GM12864 (cell line): ENCODE measurements at places on chromosomes 5 and 9.

DNA sequence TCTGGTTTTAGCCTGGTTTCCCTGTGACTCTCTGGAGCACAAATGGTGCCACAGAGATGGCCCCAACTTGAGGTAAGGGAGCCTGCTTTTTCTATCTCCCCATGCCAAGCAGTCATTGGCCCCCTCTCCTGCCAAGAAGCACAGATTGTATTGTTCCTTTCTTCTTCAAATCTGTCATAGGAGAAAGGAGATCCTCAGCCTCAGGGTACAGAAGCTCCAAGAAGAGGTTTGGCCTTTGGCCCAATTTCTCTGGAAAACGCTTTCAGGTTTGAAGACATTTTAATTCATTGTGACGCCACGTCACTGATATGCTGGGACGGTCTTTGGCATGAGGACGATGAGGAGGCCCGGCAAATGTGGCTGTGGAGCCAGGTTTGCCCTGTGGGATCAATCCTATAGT is 29.2 kb upstream of the PANK3 start:
- no peak for DNase-seq

GRCh38 chr5:164742025-164742424 is 1236.6 kb downstream of the MAT2B start:
- DNase-seq: no peak

DNA sequence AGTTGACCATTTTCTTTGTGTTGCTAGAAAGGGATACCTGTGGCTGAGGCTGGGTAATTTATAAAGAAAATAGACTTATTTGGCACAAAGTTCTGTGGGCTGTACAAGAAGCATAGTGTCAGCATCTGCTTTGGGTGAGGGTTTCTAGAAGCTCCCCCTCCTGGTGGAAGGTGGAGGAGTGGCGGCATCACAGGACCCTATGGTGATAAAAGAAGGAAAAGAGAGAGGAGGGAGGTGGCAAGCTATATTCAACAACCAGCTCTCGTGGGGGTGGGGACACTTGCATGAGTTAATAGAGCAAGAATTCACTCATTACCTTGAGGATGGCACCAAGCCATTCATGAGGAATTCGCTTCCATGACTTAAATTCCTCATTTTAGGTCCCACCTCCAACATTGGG is 2041.4 kb upstream of the CDH9 start:
- no peak for DNase-seq

- no peak for DNase-seq
Measured at GRCh38 chr5:113163328-113163727, 186.7 kb downstream of the DCP2 start.

DNA sequence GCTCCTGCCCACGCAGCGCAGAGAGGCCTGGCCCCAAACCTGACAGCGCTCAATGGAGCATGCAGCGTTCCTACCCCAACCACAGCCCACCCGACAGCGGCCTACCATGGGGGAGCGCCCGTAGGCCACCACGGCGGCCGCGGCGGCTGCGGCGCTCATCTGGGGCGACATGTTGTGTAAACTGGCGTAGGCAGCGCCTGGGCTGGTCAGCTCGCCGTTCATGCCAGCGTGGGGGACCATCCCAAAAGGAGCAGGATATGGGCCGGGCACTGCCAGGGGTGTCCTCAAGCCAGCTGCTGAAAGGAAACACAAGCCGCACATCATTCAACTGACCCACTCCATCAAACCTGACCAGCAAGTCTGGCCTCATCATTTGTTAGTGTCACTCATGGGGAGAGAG is 77.7 kb downstream of the TLE1 start:
- no peak for DNase-seq

DNA sequence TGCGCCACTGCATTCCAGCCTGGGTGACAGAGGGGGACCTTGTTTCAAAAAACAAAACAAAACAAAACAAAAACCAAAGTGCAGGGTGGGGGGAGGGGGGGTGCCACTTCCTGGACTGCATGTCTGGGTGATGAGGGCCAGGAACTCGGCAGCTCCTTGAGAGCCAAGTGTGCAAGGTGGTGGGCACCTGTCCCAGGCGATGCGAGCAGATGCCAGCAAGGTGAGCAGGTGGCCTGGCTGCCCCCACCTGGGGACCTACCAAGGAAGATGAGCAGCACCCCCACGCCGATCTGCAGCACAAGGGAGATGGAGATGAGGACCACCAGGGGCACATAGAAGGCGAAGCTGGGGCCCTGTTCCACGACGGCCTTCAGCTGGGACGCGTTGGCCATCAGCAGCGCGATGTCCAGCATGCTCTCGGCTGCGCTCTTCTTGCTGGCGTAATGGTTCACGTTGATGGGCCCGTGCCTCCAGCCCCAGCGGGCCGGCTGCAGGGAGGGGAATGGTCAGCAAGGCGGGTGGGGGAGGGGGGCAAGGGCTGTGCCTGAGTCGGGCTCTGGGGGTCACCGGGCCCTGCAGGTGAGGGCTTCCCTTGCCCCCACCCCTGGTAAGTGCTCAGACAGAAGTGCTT is 7.8 kb downstream of the NINJ1 start:
- DNase-seq: no peak

DNA sequence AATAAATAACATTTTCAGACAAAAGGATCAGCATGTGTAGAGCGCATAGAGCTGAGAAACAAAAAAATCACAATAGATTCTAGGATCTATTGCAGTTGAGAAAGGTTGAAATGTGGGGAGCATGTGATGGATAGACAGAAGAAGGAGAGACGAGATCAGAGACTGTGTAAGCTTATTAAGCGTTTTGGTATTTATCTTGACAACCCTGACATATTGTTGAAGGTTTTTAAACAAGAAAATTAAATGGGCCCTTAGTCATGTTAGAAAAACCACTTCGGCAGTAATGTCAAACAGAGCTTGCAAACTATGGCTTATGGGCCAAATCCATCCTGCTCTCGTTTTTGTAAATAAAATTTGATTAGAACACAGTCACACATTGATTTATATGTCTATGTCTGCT is 200.5 kb upstream of the KLF4 start:
- DNase-seq: no peak

DNA sequence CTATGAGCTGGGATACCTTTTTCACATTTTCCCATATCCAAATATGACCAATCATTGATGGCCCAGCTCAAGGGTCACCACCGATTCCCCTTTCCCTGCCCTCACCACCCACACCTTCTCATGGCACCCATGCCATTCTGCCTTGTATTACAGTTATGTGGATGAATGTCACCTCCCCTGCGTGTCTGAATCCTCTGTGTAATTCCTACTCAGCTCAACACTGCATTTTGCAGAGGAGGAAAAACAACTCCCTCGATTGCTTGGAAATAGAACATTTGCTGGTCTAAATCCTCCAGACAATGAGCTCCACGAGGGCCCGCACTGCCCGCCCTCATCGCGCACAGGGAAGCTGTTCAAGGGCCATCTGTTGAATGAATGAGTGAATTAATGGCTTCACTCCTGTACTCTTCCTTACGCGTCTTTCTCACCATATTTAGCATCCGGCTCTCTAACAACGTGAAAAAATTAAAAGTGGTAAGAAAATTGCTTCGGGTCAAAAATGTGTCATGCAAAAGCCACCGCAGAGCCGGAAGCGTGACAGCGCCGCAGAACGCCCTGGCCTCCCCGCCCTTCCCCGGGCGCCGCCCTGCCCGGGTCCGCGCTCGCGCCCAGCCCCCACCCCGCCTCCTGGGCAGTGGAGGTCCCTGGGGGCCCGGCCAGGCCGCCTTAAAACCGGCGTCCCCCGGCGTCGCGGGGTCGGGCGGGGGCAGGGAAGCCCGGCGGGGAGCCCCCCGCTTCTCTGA is 704 bp downstream of the SUSD1 start:
- peak; percentile 43 for DNase-seq

GRCh38 chr5:73280821-73281746 is 108.1 kb downstream of the TMEM174 start:
- DNase-seq: no peak

DNA sequence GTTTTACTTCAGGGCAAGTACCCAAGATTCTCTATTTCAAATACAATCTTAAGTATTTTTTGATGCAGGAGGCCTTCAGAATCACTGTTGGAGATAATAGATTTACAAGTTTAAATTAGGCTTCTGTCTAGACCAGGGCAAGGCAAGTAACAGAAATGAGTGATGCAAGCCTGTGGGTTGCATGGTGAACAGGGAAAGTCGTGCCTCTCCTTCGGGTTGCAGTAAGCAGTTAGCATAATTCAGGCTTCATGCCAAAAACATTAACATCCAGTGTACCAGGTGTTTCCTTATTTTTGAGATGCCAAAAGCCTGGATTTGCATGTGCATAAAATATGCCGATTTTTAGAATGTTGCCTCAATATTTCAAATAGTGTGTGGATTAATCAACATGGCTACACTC is 369.0 kb downstream of the CAAP1 start:
- DNase-seq: no peak

GRCh38 chr5:147613359-147613758 is 103.5 kb upstream of the DPYSL3 start:
- DNase-seq: no peak

GRCh38 chr5:850511-851006 is at the start of gene ZDHHC11:
Gene ZDHHC11 (minus strand): TSS chr5:850986. CDS start chr5:850602, 384 bp downstream.
- no peak for DNase-seq

DNA sequence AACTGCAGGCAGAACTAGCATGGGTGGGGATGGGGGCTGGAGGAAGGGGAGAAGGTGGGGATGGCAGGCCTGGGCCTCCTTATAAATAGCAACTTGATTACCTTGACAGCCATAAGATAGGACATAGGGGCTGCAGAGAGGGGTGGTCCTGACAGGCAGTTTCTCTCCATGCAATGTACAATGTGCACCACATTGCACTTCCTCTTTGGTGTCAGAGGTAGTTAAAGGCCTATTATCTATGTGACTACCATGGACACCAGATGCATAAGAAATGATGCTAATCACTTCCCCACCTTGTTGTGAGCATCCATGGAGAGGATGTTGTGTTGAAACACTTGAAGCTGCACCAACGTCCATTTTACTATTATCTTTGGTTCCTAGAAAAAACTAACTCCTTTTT is 20.2 kb upstream of the SUB1 start:
- no peak for DNase-seq

DNA sequence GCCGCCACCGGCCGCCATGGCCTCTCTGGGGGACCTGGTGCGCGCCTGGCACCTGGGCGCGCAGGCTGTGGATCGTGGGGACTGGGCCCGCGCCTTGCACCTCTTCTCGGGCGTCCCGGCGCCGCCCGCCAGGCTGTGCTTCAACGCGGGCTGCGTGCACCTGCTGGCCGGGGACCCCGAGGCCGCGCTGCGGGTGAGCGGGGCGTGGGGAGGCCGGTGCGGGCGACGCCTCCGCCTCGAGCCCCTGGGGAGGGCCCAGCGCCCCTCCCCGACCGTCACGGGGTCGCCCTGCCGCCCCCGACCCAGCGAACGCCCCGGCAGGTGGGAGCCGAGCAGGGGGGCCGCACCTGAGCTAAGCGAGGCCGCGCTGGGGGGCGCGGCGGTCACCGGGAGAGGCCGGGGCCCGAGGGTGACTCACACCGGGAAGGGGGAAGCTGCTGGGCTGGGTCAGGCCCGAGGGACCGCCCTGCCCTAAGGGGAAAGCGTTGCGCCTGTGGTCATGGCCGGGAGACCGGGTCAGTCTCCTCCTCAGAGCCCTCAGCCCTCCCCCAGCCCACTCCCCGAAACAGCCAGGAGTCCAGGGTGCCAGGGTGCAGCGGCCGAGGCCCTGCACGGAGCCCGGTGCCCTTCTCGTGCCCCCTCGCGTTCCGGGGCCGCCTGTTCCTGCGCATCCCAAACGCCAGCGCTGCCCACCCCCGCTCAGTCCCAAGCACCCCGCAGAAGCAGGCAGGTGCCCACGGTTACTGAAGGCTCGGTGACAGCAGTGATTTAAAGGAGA is 510 bp downstream of the NOXA1 start:
- no peak for DNase-seq

GRCh38 chr5:75190227-75190626 is 46.5 kb downstream of the ANKRD31 start:
- DNase-seq: no peak

DNA sequence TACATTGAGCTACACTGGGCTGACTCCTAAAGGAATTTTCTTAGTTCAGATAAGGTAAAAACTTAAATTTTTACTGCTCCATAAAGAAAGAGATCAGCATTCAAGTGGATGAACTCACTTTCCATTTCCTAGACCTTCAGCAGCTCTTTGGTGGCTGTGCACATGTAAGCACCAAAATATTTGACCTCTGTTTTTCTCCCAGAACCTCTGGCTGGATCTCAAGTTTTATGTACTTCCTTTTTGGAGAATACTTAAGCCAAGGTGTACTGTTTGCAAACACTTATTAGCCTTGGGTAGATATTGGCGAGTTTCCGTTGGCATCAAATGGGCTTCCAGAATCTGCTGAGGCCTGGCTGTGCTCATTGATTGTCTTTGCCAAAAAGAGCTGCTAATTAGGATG is 10.3 kb downstream of the TNC start:
- no peak for DNase-seq

GRCh38 chr9:135864447-135865049 is 42.8 kb downstream of the CAMSAP1 start:
- peak; percentile 18 for DNase-seq

DNA sequence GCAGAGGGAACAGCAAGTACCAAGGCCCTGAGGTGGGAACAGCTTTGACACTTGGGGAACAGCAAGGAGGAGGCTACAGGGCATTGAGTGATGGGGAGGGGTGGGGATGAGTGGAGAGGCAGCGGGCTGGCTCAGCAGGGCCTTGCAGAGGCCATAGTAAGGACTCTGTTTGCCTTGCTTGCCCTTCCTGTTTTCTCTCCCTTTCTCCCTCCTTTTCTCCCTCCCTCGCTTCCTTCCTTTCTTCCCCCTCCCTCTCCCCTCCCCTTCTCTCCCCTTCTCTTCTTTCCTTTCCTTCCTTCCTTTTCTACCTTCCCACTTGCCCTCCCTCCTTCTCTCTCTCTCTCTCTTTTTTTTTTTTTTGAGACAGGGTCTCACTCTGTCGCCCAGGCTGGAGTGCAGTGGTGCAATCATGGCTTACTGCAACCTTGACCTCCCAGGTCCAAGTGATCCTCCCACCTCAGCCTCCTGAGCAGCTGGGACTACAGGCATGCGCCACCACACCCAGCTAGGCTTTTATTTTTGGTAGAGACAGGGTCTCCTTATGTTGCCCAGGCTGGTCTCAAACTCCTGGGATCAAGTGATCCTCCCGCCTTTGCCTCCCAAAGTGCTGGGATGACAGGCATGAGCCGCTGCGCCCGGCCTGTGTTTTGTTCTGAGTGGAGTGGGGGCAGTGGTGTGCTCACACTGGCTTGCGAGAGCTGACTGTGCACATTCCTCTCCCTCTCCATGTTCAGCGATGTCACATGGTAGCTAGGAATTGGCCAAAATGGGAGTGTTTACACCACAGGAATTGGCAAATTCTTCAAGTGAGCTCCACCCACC is 17.1 kb downstream of the IER5L start:
- DNase-seq: no peak

GRCh38 chr5:16552666-16553343 is 64.0 kb downstream of the RETREG1 start:
- no peak for DNase-seq

GRCh38 chr5:172005708-172006320 is 624 bp downstream of the FBXW11 start:
- DNase-seq: no peak

GRCh38 chr5:168218746-168219145 is 72.7 kb upstream of the WWC1 start:
- DNase-seq: no peak

DNA sequence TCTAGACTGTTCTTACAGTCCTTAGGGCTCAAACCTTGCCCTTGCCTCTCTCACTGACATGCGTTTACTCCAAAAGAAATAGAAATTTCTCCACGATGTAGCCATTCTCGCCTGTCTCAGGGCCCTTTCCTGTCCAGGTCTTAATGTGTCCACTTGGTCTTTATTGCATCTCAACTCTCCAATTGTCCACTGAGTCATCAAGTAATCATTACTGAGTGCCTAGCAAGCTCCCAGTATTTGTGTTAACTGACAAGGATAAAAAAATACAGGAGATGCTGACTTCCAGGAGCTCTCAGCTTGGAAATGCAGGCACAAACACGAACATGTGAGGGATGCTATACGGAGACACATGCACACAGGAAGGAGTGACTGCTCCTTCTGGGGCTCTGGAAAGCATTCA is 147.3 kb downstream of the ARSB start:
- DNase-seq: no peak
